Dorsolateral prefrontal cortex (tissue), 122 donors: ENCODE measurements at places on chromosomes 11 and 22.

GRCh38 chr22:21629255-21630149, at the start of gene YDJC:
TSS of gene YDJC (minus strand) at chr22:21630022. CDS start at chr22:21630014, 8 bp downstream.
- peak; percentile 90 for DNase-seq

DNA sequence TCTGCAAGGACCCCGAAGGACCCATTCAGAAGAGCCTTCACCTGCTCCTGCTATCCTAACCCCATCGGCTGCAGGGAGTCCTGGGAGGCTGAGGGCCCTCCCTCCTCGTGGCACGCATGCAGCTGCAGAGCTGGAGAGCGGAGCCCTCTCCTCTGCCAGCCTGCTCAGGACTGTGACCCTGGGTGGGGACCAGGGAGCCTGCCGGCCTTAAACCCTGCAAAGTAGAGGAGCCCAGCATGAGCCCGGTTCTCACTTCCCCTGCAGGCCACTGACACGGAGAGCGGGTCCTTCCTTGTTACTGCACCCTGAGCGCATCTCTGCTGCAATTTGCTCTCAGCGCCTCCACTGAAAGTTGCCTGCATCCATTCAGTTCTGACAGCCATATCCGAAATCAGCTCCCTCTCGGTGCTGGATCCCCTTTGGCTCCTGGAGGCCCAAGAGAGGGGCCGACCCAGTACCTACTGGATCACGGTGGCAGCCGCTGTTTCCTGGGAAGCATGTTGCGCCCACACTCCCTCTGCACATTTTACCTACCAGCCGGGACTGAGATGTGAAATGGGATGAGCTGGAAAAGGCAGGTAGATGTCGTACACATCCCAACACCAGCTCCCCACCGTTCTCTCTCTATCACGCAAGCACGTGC, 312.1 kb downstream of the NTM start:
- DNase-seq = no peak

GRCh38 chr22:31441652-31442051, 42.2 kb downstream of the DRG1 start:
- no peak for DNase-seq

DNA sequence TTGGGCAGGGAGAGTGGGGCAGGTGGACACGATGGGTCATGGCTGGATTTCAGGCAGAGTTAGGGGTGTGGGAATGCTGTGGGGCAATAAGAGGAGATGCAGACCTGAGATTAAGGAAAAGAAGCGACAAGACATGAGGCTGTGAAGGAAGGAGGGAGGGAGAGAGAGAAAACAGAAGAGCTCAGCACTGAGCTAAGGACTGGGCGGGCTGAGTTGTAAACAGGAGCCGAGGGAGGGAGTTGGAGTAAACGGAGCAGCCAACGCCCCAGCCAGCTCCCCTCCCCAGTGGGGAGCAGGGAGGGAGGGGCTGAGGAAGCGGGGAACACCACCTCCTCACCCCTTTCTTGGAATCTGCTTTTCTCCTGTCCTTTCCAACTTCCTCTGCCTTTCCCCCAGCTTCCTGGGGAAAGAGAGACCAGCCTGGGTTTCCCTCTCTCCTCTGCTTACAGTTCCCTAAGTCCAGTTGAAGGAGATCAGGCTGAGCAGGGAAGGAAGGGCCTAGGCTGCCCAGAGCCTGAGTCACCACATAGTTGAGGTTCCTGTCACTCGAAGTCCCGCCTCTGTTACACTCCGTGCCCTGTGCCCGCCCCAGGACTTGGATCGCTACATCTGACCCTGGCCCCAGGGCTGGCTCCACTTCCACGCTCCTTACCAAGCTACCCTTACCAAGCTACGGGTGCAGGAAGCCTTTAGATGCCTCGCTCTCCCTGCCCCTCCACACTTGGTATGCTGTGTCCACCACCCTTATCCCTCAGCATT, 6.7 kb upstream of the AHNAK start:
- DNase-seq = no peak

DNA sequence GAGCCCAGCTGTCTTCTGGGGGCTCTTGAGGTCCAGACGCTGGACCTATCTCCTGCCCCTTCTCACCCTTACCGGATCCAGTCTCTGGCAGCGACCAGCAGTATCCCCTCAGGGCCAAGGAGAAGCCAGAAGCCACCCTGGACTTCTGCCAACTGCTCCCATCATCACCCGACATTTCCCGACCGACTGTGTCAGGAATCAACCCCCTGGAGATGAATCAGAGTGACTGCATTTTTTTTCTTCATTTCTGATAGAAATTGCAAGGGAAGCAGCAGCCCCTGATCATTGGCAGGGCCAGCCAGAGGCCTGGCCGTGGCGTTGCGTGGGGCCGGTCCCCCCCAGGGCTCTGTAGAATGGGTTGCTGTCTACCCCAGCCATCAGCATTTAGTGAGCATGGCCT, 5.2 kb upstream of the LIF start:
- DNase-seq = no peak

DNA sequence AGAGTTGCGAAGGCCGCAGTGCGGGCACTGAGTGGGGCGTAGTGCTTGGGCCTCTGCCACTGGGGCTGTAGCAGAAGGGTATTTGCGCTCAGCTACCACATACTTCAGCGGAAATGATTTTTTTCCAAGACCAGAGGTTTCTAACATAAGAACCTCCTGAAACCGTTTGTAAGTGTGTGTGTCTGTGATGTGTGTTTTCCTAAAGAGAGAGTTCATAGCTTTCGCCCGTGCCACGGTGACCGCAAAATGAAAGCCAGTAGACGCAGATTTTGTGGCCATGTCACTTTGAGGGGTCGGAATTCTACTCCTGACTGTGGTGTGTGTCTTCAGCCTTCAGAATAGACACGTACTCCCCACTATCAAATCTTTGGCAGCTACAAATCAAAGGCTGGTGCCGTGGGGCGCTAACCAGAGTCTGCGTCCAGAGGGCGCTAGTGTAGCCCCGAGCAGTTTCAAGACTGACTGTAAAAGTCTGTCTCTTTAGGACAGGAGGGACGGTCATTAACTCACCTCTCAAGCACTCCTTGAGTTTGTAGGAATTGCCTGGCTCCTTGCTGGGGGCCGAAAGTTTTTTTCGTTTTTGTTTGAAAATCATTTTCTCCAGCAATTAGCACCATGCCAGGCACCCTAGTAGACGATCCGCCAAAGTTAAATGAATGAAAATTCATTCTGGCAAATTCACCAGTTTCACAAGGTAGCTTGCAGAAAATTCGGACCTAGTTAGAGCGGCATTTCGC, 2.5 kb upstream of the CALCA start:
- no peak for DNase-seq

GRCh38 chr11:76918941-76919386, 58.2 kb downstream of the ACER3 start:
- DNase-seq = no peak

GRCh38 chr11:5631969-5632635, 7.3 kb downstream of the TRIM34 start:
- DNase-seq = no peak

DNA sequence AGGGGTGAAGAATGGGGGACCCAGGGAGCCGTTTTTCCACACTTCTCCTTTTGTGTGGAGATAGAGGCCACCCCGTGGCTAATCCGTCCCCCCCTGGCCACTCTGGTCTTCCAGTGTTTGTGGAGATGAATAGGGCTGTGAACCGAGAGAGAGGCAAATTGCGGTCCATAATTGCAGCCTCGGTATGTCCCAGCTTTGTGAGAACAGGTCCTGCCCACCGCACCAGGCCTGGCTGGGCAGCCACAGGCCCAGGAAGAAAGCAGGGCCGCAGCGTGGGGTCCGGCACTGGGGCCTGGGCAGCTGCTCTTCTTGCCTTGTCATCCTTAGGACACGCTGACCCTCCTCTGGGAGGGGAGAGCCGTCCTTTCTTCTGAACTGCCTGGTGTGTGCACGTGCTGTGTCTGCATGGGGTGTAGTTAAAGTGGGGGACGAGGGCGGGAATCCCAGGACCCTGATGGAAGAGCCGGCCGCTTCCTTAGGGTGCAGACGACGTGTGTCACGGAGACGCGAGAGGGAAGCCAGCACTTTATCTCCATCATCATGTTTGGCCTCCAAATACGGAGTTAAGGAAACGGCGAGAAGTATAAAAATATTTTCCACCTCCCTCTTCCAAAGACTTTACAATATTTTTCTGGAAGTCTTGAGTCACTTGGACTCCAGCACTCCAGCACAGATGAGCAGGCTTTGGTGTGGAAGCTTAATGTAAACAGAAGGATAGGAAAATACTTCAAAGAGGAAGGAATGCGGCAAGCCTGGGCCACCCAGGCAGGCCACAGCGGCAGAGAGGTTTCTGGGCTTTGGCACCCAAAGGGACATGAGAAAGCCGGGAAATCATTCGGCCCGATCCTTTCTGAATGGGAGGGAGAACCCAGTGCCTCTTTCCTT, 1248.4 kb downstream of the BRD1 start:
- no peak for DNase-seq

- no peak for DNase-seq
Measured at GRCh38 chr22:36238373-36239149, 766 bp downstream of the APOL2 start.

DNA sequence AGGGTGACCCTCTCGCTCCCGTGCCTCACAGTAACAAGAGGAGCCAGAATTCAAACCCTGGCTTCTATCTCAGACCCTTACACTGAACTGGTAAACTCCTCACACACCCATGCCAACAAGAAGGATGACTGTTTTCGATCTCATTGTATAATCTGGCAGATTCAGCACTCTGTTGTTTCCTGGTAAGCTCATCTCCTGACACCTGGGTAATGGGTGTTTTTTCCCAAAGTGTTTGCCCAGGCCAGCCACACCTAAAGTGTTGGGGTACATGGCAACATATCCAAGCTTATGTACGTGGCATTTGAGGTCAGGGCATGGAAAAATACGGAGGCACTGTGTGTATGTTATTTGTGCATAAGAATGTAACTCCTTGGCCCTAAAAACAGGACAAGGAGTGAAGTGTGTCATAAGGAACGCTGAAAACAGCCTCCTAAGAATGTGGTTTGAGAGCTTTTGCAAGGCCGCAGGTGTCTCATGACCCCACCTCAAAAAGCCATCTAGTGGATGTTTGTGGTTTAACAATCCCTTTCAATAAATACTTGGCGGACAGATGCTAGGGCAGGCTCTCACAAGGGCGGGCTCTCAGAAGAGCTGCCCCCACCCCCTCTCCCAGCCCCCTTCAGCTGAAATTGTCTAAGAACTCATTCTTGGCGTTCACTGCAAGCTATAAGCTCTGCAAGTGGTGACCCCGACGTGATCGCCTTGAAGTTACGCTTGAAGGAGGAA, at the start of gene MS4A15:
MS4A15 (plus strand) TSS at position 561 of the 726 bp plus-strand sequence. CDS start 6,867 bp downstream, outside the sequence.
- no peak for DNase-seq

DNA sequence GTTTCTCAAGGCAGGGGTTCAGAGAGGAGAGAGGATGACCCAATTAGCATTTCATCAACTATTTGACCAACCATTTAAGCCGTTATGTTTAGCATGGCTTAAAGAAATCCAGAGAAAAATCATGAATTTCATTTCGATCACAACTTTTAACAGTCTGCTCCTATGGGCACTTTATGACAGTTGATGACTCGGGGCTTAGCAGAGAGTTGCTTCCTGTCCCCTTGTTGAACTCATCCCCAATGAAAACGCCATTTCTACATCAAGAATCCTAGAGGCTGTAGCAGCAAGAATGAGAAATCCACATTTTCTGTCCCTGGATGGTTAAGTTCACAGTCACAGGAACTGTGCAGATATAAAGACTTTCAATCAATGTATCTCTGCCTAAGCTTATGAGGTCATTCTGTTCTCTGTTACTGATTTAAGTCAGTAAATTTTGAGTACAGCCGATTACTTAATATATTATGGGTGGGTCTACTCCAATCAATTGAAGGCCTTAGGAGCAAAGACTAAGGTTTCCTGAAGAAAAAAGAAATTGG, 81.1 kb downstream of the BDNF start:
- no peak for DNase-seq

- DNase-seq = no peak
Measured at GRCh38 chr11:80346353-80347059, 905.7 kb upstream of the TENM4 start.

- DNase-seq = no peak
Measured at GRCh38 chr11:83583757-83584366, 297.7 kb upstream of the CCDC90B start.
